ENCODE measurements at places on chromosomes 1 and 21.
A peak's percentile ranks its signal among the peaks of the same experiment; 100 is the strongest.

GRCh38 chr1:115492880-115493279 lies 148.9 kb upstream of the VANGL1 start:
- DNase-seq: no peak

- no peak for DNase-seq
Observed at GRCh38 chr21:35227786-35228185, 178.7 kb upstream of the RUNX1 start.

DNA sequence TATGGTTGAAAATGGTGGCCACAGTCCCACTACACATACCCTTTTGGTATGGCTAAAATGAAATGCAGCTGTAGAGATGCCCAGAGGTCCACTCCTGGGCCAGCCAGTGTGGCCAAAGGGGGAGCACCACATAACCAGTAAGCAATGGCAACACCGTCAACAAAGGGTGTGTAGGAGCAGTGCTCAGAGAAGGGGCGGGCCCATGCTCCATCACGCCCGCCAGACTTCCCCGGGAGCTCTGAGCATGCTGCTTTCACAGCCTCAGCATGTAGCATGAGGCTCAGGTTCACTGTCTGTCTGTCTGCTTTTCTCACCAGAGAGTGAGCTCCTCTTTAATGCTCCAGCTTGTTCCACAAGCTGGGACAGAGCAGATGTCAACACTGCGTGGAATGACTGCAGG lies 537.6 kb downstream of the MATN1 start:
- no peak for DNase-seq

DNA sequence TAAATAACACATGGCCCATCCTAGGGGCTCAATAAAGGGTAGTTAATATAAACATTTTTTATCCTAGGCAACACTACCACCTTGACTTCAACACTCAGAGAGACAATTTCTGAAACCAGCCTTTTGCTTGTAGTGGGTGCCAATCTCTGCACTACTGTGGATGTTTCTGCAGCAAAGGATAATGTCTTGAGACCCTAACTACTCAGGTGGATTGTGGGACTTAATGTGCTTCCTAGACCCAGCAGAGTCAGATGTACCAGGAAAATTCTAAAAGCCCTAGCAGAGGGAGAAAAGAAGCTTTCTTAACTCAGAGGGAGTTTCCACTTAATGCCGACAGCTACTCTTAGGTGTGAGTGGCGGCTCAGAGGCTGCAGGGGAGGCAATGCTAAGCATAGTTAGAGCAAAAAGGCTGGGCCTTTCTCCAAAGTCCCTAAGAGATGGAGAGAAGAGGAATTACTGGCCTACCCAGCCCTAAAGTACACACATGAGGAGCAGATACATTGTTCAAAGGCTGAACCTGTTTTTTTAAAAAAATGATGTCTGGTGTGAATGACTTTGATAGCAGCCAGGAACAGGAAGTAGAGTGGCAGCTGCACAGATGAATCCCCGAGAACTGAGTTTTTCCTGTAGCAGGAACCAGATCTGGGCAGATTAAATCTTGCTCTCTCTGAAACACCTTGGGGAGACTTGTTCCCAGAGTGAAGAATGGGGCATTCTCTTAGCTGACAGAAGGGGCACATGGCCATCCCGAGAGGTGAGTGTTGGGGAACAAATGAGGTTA lies 33.5 kb upstream of the ABCD3 start:
- DNase-seq: peak; percentile 22

GRCh38 chr1:204437796-204438570 lies 26.4 kb upstream of the PPP1R15B start:
- no peak for DNase-seq

GRCh38 chr21:36627242-36627641 lies 71.7 kb upstream of the SIM2 start:
- no peak for DNase-seq

- peak; percentile 61 for DNase-seq
Observed at GRCh38 chr1:239386453-239387303, at the start of gene CHRM3. Gene CHRM3, plus strand, starts transcription at chr1:239386568. Its CDS starts 520,884 bp downstream, at chr1:239907452.

GRCh38 chr1:5615076-5615475 lies 377.1 kb downstream of the NPHP4 start:
- DNase-seq: no peak

GRCh38 chr1:52727114-52727586 lies 897 bp downstream of the ZYG11B start:
- peak; percentile 15 for DNase-seq

DNA sequence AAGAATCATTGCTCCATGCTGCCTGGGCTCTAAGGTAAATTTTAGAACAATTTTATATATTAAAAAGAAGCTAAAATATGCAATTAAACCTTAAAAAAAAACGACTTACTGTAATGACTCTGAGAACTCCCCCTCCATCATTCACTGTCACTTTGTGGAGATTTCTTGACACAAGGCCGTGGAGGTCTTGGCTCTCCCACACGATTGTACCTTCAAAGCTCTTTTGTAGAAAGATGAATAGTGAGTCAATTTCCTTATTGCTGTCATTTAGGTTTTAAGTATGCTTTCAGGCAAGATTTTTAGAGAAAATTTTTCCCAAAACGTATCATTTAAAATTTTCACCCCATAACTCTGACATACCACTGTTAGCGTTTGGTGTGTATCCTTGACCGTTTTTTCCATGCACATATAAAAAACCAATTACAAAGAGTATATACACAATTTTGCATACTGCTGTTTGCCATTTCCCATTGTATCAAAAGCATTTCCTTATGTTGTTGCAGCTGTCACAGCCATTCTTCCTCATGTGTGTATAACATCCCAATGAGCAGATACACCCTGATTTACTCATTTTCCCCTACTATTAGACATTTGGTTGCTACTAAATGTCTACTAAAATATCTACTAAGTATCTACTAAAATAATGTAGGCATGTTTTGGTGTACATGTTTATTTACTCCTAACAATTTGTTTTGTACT lies 33.4 kb downstream of the B3GALNT2 start:
- no peak for DNase-seq

DNA sequence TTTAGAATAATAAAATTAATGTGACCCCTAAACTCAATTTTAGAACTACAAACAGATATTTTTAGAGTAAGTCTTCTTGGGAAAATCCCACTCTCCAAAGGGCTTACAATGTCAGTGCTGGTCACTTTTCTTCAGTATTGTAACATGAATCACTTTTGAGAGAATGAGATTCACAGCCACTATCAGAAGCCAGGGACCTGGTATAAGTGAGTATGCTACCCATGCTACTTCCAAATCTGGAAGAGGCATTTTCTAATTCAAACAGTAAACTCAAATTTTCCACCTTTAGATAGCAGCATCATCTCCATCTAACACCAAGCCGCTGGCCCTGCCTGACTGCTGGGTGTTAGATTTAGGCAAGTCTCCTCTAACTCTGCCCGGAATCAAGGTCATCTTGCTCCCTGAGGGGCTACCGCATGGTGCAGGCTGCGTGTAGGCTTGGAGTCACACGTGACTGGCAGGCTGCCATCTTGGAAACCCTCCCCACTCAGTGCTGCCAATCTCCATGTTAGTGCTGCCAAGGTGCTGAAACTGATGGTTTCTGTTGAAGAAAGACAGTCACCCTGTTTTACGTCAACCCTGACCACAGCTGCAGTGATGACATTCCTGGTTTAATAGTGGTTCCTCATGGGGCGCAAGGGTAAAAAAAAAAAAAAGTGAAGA lies 882.9 kb upstream of the B3GALT2 start:
- no peak for DNase-seq

DNA sequence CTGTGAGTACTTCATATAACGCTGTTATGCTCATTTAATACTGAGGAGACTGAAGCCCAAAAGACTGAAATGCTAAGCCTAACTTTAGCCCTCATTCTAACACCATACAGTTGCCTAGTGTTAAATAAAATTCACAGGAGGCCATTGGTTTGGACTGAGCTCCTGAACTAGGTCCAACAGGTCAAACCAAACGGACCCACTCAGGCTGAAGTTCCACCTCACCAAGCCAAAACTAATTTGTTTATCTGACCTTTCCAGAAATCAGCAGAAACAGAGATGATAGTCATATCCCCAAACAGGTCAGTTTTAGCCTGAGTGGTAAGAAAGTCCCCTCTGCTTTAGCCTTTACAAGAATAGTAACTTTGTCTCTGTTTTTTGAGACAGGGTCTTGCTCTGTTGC lies 311.3 kb upstream of the ZP4 start:
- DNase-seq: no peak

- DNase-seq: peak; percentile 75
Observed at GRCh38 chr1:150567717-150568593, 11.5 kb downstream of the MCL1 start.

DNA sequence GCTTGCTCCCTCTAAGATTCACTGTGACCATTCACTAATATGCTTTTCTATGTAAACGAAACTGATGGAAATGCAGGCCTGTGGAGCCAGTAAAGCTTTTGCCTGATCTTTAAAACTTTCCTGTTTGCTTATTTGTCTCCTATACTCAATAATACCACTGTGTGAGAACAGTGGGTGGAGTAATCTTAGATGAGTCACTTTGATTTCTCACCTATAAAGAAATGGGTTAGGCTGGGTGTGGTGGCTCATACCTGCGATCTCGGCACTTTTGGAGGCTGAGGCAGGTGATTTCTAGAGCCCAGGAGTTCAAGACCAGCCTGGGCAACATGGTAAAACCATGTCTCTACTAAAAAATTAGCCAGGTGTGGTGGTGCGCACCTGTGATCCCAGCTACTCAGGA lies 70.8 kb downstream of the RWDD3 start:
- DNase-seq: no peak

DNA sequence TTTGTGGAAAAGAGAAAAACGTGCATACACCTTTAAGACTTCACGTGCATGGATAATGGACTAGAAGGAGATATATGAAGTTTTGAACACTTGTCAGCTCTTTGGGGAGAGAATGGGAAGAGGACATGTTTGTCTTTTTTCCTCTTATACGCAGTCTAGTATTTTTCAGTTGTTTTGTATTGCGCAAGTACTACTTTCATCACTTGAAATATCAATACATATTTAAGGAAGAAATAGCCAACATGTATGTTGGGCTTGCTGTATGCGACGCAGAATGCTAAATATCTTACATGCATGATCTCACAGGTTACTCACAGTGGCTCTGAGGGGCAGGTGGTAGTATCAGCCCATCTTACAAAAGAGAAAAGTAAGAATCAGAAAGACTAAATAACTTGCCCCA lies 176.5 kb upstream of the RUNX1 start:
- DNase-seq: no peak

DNA sequence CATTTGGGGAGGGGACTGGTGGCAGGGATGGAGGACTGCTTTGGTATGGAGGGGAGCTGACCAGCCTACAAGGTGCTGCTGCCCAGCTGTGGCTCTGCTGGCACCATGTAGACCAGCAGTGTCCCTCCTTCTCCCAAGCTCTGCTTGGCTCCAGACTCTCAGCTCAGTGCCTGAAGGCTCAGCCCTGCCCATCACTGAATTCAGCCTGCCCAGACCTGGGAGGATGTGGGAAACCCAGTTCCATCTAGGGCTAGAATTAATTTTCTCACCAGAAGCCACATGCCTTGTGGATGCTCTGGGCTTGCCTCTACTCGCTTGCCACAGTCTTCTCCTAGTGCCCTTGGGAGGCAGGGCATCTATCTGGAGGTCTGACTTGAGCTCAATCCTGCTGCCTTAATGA lies 195.0 kb upstream of the EDN2 start:
- no peak for DNase-seq

DNA sequence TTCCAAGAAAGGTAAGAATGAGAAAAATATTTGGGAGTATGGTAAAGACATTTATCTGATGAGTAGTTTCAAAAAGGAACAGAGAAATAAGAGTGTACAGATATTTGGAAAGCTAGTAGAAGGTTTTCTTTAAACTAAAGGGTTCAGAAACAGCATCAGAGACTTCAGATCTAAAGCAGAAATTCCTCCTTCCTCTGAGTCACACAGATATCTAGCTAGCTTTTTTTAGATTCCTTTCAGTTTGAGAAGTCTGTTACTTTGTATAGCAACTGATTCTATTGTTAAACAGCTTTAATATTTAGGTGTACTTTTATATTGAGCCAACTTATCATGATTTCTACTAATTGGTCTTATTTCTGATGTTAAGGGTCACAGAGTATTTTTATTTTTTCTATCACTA lies 4.7 kb downstream of the AMY2B start:
- no peak for DNase-seq

- no peak for DNase-seq
Observed at GRCh38 chr21:20108976-20109540, 889.2 kb upstream of the NCAM2 start.

- DNase-seq: no peak
Observed at GRCh38 chr1:203563291-203563690, 63.3 kb upstream of the ATP2B4 start.

DNA sequence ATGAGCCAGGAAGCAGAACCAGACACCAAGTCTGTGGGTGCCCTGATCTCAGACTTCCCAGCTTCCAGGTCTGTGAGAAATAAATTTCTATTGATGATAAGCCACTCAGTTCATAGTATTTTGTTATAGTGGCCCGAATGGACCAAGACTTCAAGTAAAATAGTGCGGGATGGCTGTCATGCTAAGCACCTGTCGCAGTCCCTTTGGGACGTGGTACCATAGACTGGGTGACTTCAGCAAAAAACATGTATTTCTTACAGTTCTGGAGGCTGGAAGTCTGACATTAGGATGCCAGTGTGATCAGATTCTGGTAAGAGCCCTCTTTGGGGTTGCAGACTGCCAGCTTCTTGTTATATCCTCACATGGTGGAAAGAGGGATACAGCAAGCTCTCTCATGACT lies 2.6 kb upstream of the C1orf198 start:
- DNase-seq: no peak
